NCI-H2107 (cell line): ENCODE measurements at places on chromosomes 13 and 19.

DNA sequence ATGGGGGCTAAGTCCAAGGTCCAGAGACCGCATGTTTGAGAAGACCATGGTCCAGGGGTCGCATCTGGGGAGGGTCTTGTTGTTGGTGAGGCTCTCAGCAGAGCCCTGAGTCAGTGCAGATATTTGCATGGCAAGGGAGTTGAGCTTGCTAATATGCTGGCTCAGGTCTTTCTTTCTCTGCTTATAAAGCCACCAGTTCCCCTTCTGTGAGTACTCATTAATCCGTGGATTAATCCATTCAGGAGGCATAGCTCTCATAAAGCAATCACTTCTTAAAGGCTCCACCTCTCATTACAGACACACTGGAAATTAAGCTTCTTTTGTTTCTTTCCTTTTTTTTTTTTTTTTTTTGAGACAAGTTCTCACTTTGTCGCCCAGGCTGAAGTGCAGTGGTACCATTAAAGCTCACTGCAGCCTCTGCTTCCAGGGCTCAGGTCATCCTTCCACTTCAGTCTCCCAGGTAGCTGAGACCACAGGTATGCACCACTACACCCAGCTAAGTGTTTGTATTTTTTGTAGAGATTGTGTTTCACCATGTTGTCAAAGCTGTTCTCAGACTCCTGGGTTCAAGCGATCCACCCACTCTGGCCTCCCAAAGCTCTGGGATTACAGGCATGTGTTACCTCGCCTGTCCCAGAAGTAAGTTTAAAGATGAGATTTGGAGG is 216.4 kb downstream of the SLITRK5 start:
- no peak for DNase-seq

DNA sequence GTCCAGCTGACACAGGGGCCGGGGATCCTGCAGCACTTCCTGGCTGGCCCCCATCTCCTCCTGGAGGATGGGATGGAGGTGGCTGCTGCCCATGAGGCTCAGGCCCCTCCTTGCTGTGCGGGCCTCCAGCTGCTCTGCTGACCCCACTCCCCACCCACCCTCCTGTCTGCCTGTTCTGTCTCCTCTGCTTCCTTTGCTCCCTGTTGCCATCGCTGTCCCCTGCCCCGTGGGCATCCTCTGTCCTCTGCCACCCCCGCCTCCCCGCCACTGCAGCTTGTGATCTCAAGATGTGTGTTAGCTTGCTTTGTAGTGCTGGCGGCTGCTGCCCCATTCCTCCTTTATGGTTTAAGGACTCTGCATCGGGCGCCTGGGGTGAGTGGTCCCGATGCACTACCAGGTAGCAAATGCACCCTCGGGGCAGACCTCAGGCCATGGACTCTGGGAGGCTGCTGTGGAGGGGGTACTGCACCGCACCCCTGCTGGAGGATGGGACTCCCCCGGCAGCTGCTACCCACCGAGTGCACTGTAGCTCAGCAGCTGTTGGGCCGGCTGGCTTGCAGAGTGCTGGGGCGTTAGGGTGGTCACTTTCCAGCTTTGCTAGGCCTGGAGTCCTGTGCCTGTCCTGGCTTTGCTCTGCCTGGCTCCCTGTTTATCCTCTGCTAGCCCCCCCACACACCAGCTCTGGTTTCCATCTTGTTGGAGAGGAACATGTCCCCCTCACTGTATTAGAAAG is 15.8 kb upstream of the C19orf33 start:
- DNase-seq = no peak

DNA sequence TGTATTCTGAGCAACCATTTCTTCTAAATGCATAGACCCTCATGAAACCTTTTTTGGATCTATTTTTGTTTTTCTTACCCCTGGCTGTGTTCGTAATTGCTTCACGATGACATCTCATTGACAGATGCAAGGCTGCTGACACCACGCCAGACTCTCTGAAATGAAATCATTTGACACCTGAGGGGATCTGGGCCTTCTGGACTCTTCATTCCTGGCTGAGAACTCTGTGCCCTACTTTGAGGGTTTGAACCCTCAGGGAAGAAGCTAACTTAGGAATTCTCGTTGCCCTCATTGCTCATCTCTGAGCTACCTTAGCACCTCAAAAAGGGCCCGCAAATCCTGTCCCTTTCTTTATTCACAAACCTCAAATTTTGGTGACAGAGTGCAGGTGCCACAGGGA is 40.5 kb upstream of the NBEA start:
- no peak for DNase-seq

DNA sequence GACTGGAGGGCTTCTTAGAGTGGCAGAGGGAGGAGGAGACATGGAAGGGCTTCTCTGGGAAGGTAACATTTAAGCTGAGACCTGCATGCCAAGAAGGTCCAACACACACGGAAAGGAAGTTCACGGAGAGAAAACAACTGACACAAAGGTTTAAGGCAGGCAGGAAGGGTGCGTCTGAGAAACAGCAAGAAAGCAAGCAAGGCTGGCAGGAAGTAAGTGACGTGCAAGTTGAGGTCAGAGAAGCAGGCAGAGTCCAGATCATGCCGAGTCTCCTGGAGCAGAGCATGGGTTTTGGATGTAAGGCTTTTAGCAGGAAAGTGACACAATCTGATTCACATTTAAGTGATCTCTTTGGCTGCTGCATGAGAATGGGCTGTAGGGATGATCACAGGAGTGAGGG is 60.5 kb downstream of the ATP7B start:
- DNase-seq = no peak

DNA sequence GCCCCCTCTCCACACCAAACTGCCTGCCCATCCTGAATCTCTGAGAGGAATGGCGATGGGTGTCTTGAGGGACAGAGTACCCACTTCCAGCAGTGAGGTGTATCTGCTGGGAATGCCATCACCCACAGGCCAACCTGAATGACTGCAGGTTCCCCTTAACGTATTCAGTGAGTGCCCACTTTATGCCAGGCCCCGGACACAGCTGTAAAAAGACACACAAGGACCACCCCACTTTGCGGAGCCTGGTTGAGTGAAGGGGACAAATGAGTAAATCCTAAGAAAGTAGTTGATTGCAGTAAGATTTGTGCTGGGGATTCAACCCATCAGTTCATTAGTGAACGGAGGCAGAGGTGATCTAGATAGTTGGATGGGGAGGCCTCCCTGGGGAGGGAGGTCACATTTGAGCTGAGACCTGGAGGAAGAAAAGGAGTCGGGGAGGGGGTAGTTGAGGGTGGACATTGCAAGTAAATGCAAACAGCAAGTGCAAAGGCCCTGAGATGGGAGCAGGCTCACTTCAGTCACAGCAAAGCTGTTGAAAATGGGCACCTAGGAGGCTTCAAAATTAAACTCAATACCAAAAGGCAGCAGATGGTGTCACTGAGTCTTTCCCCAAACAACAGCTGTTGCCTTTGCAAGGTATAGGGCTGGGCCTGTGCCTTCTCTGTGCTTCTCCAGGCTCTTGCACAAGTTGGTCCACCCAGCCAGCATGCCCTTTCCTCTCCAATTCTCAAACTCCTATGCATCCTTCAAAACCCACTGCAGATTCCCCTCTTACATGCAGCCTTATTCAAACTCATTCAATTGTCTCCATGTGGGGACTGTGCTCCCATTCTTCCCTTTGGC is 4.3 kb downstream of the GDF15 start:
- no peak for DNase-seq

DNA sequence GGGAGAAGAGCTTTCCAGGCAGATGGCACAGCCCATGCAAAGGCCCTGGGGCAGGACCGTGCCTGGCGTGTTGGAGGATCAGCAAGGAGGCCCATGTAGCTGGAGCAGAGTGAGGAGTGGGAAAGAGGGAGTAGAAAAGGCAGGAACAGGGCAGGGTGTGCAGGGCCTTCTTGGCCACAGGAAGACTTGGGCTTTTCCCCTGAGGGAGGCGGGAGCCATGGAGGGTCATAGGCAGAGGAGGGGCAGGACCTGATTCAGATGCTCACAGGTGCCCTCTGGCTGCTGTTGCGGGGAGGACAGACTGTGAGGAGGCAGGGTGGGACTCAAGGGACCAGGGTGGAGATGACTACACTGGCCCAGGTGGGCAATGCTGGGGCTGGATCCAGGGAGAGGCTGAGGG is 13.8 kb upstream of the PTPRS start:
- no peak for DNase-seq

GRCh38 chr19:45173816-45174215 is 4.2 kb downstream of the TRAPPC6A start:
- no peak for DNase-seq

DNA sequence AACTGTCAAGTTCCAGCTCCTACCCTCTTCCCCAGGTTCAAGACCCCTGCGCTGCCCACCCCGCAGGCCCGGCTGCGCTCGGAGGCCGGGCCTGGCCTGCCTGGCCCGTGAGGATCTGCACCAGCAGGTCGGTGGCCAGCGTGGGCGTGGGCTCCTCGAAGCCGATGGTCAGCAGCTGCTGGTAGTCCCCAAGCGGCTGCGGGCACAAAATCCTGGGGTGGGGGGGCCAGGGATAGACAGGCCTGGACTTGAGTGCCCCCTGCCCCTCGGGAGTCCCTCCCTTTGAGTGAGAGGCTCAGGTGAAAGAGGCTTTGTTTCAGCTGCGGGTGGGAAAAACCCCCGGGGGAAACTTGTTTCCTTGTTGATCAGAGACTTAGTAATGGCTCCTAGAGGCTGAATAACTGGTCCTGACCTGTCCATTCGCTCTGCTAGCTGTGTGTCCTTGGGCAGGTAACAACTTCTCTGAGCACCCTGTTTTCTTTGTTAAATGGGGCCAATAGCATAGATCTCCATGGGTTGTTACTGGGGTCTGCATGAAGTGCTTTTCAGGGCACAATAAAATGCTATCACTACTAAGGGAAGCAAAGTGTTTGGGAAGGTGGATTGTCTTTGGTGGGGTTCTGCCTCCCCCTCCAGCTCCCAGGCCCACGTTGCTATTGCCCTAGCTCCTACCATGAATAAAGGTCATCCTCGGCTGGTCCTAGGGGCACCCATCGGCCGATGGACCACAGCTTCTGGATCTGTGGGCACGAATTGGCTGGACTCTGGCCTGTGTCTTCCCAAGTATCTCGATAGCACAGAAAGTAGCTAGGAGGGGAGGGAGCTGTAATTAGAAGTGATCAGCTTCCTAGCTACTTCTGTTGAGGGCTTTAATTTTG is 3.5 kb downstream of the C19orf67 start:
- no peak for DNase-seq

- no peak for DNase-seq
These were observed 720 bp downstream of the FARP1 start for GRCh38 chr13:98143601-98144026.

DNA sequence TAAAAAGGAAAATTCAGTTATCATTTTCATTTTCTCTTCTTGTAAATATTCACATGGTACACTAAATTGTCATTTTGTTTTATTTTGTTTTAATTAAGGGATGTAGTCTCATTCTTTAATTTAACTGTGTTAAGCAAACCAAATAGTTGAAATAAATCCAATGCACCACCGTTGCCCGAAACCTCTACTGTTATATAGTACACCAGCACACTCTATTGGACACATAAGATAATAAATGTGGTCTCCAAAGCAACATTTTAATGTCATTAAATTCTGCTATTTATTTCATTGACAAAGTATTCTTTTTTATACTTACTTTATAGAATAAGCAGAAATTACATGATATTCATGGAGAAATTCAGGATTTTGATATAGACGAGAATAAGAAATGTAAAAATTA is 156.4 kb upstream of the FREM2 start:
- no peak for DNase-seq

GRCh38 chr19:18058208-18059009 is 28.3 kb downstream of the IL12RB1 start:
- DNase-seq = peak; percentile 29

- DNase-seq = no peak
These were observed 389.4 kb downstream of the RFC3 start for GRCh38 chr13:34207334-34207733.

GRCh38 chr13:39918620-39919236 is 263.3 kb downstream of the COG6 start:
- DNase-seq = no peak

DNA sequence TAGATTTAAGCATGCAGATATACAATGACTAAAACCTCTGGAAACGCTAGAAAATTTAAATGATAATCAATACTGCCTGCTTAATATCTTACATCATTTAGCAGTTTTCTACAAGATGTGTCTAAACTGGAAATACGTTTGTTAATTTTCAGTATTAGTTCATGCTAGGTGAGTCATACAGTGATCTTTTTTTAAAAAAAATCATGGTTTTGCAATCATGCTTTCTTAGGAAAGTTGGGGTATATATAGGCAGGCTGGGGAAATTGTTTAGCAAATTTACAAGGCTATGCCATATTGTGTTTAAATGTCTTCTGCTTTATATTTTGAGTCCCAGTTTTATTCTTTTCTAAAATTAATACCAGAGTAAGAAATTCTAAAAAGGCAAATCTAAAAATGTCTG is 245.4 kb upstream of the SPRY2 start:
- DNase-seq = no peak

GRCh38 chr13:29767006-29767405 is 83.4 kb downstream of the UBL3 start:
- no peak for DNase-seq

- no peak for DNase-seq
These were observed 6.9 kb downstream of the UPK1A start for GRCh38 chr19:35673121-35673804.

DNA sequence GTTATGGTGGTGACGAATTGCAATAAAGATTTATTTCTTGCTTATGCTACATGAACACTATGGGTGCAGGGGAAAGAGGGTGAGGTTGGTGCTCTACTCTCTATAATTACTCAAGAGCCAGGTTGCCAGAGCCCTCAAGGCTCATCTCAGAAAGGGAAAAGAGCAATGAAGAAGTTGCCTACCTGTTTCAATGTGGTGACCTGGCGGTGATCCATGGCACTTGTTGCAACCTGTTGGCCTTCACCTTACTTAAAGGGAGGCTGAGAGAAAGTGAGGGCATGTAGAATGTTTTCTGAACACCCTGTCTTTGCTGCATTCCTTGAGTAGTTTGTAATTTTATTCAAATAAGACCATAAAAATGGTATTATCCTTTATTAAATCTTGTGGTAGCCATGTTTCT is 394.4 kb downstream of the GPC6 start:
- no peak for DNase-seq

DNA sequence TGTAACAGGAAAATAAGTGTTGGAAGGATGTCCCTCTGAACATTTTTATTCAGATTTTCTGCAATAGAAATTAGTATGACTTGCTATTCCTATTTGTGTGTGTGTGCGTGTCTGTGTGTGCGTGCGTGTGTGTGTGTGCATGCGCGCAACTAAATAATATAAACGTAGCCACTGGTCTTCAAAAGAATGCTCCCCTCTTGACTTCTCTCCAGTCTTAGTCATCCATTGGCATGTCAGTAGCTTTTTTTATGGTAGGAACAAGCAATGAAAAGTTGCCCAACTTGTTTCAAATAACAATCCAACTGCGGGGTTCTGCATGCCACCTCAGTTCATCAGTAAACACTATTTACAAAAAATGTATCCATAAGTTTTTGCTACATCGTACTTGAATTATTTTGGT is 249.6 kb downstream of the GPC6 start:
- DNase-seq = no peak

GRCh38 chr19:44682807-44683206 is 11.5 kb downstream of the CEACAM19 start:
- DNase-seq = no peak
